Upper lobe of right lung (tissue), 1 donor: ENCODE measurements at places on chromosomes 13 and 19. TPM values are rescaled to one million over a fixed set of nuclear protein-coding genes. Genes with fewer than 3 reads are reported as not detected.
A peak's percentile ranks its signal among the peaks of the same experiment; 100 is the strongest.

- DNase-seq = no peak
Observed at GRCh38 chr13:24146961-24147569, 13.5 kb upstream of the SPATA13 start.

DNA sequence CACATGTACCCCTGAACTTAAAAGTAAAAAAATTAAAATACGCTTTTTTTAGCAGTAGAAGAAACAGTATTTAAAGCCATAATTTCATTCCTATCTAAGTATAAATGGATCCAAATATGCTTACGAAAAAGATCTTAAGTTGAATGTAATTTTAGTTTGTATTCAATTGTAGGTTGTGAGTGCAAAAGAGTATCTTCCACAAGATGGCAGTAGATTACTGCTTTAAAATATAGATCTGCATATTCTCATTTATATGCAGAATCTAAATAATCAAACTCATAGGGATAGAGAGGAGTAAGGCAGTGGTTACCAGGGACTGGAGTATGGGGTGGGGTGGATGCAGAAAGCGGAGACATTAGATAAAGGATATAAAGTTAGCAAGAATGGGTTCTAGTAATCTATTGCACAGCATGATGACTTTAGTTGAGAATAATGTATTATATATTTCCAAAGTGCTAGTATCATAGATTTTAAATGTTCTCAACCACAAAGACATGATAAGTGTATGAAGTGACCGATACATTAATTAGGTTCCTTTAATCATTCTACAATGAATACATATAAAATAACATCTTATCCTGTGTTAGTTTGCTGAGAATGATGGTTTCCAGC lies 14.2 kb downstream of the OR7A17 start:
- DNase-seq = no peak

DNA sequence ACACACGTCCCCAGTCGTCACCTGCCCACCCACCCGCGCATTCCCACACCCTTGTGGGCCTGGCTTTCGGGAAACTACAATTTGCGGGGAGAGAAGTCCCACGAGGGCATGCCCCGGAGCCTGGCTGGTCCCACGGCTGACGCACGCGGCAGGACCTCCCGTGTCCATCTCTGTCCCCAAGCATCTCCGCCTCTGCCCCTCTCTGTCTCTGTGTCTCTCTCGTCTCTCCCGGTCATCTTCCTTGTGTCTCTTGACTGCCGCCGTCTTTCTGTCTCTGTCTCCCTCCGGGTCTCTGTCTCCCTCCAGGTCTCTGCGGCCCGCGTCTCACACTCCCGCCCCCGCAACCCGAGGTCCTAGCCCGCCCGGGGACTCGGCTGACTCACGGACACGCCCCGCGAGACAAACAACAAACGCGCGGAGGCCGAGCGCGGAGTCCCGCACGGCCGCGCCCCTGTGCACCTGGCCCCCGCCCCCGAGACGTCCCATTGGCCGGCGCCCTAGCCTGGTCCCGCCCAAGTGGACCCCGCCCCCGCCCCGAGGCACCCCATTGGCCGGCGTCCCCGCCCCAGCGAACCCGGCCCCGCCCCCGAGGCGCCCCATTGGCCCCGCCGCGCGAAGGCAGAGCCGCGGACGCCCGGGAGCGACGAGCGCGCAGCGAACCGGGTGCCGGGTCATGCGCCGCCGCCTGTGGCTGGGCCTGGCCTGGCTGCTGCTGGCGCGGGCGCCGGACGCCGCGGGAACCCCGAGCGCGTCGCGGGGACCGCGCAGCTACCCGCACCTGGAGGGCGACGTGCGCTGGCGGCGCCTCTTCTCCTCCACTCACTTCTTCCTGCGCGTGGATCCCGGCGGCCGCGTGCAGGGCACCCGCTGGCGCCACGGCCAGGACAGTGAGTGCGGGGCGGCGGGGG lies at the start of gene FGF22:
TSS of gene FGF22 (plus strand) at position 627 of the 908 bp plus-strand sequence. CDS start at position 674, 47 bp downstream.
- DNase-seq = peak; percentile 96

DNA sequence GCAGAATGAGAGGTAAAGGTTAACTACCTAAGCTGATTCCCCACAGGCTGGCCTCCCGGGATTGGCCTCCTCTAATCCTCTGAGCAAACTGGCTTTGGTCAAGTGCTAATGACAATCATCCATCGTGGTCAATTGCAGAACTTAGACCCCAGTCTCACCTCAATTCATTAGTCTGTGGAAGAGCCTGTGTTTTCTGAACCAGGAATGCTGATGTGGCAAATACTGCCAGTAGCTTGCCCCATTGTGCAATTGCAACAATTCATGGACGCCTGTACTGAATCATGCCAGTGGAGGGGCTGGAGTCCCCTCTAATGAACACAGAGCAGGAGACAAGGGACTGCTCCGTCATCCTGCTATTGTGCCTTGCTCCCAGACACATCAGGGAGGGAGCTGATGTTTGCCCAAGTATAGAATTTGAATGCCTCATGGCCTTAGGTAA lies 1256.5 kb downstream of the EFNB2 start:
- DNase-seq = no peak

GPR12 gene
- total RNA-seq = not detected

- no peak for DNase-seq
Observed at GRCh38 chr19:45462174-45462573, 5.6 kb upstream of the FOSB start.

DNA sequence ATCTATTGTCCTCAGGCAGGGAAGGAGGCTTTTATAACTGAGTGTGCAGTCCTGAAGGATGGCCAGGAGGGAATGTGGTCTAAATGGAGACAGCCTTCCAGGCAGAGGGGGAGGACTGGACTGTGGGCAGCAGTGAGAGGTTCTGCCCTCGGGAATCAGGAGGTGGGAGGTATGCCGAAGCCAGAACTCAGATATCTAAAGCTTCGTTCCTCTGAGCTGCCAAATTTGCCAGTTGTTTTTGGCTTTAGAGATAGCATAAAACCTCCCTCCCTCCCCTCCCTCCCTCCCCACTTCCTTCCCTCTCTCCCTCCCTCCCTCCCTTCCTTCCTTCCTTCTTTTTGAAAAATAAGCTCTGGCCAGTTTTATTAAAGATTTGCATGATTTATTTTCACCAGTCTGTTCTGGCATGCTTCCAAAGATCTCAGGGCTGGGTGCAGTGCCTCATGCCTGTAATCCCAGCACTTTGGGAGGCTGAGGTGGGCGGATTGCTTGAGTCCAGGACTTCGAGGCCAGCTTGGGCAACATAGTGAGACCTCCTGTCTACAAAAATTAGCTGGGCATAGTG lies 2.4 kb downstream of the MEDAG start:
- DNase-seq = no peak

URAD gene
- not detected for total RNA-seq

- DNase-seq = no peak
Observed at GRCh38 chr13:51524829-51525566, 59.3 kb upstream of the WDFY2 start.

GRCh38 chr19:55870736-55871135 lies 34.4 kb downstream of the NLRP4 start:
- DNase-seq = no peak

ZNF709 gene
- total RNA-seq = 2.6 TPM

CYP4F2 gene
- not detected for total RNA-seq

DNA sequence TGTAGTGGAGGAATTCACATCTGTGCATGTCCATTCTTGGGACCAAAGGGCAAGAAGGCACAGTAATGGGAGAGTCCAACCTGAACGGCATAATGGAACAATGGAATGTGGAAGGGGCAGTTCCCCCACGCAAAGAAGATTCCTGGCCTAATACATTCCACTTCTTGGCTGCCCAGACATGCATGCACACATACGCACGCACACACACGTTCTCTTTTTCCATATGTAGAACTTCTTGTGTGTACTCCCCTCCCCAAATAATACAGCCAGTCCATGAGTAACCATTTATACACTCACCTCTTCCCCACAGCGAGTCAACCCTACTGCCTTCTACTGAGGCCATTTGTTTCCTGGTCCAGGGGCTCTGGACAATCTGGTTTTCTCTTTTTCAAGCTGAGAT lies 6.0 kb upstream of the STK24 start:
- DNase-seq = no peak

DNA sequence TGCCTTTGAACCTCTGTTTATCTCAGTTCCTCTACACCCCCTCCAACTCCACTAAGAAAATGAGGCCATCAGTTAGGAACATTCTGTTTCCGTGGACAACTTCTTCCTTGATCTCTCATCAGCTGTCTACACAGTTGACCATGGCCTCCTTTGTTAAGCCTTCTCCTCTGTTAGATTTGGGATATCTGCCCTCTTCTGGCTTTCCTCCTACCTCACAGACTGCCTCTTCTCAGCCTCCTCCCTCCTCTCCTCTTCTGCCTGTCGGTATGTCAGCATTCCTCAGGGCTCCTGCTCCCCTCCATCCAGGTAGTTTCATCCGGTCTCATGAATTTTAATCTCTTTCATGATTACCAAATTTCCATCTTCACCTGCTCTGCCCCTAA lies 454.9 kb downstream of the FOXO1 start:
- no peak for DNase-seq

CERS1 gene
- total RNA-seq = not detected

GRCh38 chr13:70795484-70795883 lies 687.2 kb upstream of the KLHL1 start:
- DNase-seq = no peak

DNA sequence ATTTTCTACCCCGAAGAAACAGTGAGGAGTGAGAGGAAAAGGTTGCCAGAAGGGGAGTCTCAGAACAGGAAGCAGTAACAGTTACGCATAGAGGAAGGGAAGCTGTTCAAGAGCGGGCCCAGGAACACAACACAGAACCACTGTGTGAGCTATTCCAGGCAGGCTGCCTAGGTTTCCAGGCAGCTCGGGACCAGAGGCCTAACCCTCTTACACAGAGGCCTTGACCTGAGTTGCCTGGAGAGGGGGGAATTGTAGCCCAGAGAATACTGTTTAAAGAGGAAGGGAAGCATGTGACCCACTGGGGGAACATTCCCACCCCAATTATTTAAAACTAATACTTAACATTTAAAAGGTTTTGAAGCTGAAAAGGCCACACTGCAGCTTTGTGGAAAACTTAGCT lies 93.3 kb upstream of the ZNF98 start:
- peak; percentile 15 for DNase-seq

DNA sequence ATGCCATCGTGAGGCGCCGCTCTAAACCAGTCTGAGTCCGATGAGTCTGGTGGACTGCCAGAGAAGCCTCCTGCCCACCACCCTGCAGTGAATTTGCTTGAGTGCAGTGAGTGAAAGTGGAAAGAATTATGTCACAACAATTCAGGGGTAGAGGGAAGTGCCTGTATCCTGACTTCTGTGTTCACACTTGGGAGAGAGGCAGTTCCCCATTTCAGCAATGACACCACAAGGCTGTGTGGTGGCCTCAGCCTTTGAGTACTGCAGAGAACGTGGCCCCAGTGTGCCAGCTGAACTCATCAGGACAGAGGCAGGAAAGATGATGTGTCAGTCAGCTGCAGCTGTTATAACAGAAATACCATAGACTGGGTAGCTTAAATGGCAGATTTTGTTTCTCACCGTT lies 155.6 kb downstream of the COG6 start:
- peak; percentile 61 for DNase-seq

SIGLEC10 gene
- total RNA-seq = 12.6 TPM

GMIP gene
- total RNA-seq = 37.3 TPM

DNA sequence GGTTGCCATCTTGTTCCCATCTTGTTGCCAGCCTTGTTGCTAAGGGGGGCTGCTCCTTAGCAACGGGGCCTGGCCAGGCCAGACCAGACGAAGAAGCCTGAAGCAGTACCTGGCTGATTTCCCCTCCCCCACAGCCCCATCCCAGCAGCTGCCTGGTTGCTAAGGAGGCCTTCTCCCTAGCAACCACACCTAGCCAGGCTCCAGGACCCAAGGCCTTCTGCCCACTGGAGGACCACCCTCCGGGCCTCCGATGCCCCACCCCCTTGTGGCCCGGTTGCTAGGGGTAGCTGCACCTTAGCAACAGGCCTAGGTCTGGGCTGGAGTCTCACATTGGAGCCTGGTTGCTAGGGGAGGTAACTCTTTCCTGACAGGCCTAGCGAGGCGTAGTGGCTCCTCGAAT lies 3.9 kb downstream of the PRRG2 start:
- DNase-seq = no peak

DNA sequence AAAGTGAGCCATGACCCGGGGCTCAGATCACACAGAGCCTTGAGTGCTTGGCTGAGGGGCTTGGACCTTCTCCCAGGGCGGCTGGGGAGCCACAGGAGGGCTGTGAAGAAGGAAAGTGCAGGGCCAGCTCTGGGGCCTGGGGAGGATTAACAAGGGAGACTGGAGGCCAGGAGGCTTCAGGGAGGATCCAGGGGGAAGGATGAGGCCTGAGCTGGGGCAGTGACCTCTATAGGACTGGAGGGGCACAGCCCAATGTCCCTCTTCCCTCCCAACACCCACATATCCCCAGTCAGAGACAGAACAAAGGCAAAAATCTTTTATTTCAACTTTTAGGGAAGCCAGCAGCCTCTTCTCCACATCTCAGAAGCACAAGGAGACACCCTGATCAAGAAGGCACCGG lies 4.7 kb upstream of the SLC17A7 start:
- no peak for DNase-seq

DNA sequence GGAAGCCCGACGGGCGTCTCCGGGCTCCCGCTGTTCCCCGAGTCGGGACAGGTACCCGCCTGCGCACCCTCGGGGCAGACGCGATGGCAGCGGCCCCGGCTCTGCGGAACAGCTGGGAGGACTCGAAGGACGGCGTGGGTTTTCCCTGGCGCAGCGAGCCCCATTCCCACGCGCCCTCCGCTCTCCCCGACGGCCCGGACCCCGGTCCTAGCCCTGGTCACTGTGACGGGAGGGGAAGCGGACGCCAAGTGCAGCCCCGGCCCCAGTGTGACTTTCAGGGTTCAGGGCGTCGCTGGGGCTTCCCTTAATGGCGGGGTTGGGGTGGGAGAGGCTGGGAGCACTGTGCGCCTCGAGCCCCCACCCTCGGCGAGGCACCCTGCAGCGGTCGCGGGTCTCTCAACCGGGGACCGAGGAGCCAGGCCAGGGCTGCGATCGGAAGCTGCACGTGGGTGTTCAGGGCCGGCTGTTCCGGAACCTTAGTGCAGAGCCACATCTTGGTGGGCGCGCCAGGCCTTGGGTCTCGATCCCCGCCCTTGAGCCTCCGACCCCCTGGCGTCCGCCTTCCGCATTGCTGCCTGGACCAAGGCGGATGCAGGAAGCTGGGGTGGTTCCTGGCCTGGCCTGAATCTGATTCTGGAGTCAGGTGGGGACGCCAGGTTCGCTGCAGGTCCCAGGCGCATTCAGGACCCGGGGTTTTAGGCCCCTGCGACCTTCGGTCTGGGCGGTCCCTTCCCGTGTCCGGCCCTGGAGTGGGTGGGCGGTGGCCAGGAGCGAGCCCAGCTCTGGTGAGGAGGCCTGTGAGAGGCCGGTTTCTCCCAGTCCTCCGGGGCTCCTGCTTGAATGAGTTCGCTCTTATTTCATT lies 3.5 kb downstream of the LGALS7B start:
- peak; percentile 82 for DNase-seq
